ENCODE measurements at places on chromosomes 13 and 19.

- peak; percentile 41 for DNase-seq
Measured at GRCh38 chr13:20799726-20800416, 26.1 kb upstream of the EEF1AKMT1 start.

GRCh38 chr19:50629801-50630200 lies 9.9 kb downstream of the SYT3 start:
- no peak for DNase-seq

GRCh38 chr13:33846303-33847062 lies 28.5 kb downstream of the RFC3 start:
- no peak for DNase-seq

- DNase-seq, result no peak
Measured at GRCh38 chr13:21282065-21282464, 105.6 kb downstream of the MRPL57 start.

DNA sequence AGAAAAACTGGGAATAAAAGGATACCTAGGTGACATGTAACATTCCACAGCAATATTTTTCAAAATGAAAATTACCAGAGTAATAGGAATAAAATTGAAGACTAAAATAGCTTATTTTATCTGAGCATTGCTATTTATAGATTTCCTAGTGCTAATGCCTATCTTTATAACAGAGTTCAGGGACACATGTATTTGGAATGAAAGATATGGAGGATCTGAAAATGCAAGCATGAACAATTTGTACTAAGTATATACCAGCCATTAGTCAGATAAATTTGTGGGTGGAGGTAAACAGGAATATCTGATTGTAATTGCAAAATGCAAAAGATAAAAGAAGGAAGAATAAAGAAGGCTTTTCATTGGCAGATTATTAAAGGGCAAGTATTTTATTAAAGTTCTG lies 345.9 kb downstream of the GPC5 start:
- DNase-seq, result no peak

GRCh38 chr13:27446986-27447583 lies 3.3 kb downstream of the MTIF3 start:
- no peak for DNase-seq

GRCh38 chr13:41709511-41709910 lies 251.4 kb downstream of the VWA8 start:
- no peak for DNase-seq

GRCh38 chr13:111216166-111216960 lies 101.3 kb downstream of the ARHGEF7 start:
- DNase-seq, result peak; percentile 30

DNA sequence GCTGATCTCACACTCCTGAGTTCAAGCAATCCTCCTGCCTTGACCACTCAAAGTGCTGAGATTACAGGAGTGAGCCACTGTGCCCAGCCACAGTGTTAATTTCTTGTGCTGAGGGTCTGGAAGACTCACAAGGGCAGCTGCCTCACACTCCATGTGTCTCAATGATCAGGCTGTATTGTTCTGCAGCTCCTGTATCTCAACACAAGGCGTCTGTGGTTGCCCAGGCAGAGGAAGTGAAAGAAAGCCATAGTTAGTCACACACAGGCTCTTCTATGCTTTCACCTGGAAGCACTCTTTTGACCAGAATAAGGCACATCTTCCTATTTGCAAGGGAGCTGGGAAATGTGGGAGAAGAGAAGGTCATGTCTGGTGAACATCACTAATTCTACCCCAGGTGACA lies 107.3 kb upstream of the ZNF507 start:
- no peak for DNase-seq

DNA sequence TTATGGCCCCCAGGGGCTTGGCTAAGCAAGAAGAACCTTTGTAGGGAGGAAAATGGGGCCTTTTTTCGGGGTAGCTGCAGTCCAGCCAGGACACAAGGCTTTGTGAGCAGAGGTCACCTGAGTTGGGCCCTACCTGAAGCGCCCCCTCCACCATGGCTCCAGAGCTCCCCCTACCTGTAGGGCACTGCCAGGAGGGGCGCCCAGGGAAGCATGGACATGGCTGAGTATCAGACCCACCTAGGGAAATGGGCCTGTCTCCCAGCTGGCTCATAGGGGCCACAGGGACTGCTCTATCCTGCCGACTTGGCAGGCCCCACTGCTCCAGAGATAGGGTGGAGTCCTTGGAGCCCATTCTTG lies 9.0 kb upstream of the CEBPA start:
- no peak for DNase-seq

DNA sequence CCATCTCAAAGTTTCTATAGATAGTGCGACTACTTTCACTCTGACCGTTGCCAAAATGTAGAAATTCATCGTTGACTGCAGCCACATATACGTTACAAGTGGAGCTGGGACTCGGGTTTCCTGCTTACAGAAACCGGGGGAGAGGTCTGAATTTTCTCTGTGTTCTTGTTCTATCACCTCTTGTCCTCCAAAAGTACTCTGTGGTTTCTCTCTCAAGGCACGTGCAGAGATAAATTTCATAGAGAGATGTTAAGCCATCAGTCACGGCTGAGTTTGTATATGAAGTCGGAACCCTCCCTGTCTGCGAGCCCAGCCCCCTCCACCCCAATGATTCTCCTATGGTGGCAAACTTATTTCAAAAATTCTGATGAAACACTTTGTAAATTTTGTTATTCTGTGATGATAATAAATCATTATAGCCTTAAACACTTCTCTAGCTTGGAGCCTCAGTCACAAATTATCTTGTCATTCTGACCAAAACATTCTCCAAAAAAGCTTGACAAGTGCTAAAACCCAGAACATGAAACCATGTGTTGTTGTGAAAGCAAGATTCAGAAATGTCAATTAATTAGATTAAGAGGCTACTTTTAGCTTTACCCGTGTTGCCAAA lies 87.5 kb downstream of the TSHZ3 start:
- DNase-seq, result no peak

- peak; percentile 86 for DNase-seq
Measured at GRCh38 chr19:13277104-13277809, 127.0 kb downstream of the IER2 start.

DNA sequence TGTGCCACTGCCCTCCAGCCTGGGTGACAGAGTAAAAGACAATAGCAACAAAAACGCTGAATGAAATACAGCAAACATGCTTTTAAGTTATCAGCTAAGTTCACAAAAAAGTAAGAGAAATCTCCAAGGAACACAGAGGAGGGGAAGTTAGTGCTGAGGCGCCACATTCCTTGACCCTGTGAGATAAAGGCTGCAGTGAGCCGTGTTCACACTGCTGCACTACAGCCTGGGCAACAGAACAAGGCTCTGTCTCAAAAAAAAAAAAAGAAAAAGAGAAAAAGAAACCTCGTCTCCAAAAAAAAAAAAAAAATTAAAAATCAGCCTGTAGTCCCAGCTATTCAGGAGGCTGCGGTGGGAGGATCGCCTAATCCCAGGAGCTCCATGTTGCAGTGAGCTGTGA lies 16.3 kb upstream of the DOCK6 start:
- DNase-seq, result no peak

DNA sequence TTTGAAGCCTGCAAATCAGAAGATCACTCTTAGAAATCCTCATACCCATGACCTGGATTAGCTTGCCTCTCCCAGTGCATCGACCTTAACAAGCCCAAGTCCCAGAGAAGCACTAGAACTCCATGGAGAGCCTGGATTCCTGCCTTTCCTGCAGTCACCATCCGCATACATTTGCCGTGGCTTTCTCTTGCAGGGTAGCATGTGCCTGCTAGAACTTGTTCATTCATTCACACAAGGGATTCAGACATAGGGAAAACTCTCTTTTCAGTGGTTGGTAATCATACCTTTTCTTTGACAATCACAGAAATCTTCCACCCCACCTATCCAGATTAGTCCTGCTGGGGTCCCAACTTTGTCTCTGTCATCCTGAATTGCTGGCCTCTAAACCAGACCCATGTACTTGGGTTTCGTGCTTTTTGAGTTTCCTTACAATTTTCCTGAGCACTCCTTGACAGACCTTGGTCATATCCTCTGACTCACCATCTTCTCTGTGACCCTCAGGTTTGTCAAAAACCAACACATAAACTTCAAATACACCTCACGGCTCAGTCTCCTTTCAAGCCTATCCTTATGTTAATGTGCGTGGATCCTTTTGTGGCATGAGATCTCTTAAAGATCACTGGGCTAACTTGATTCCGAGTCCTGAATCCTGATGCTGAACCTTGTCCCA lies 355.0 kb downstream of the MYO16 start:
- no peak for DNase-seq

GRCh38 chr19:5679289-5680083 lies 830 bp downstream of the MICOS13 start:
- no peak for DNase-seq

DNA sequence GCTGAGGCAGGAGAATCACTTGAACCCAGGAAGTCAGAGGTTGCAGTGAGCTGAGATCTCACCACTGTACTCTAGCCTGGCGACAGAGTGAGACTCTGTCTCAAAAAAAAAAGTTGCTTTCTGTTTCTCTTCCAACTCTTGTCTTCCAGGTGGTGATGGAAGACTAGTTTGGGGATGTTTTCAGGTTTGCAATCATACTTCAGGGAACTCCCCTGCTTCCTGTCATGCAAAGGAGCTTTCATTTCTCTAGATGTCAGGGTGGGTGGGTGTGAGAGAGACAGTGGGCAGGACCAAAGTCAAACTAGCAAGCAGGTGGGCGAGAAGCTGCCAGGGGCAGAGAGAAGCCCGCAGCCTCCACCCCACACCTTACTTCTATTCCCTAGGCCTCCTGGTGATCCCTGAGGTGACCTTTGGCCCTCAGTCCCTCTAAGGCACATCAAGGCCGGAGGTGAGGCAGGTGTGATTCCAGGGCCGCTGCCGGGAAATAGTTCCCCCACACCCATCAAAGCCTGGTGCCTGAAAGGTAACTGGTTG lies 25.7 kb downstream of the CCNE1 start:
- no peak for DNase-seq

- DNase-seq, result no peak
Measured at GRCh38 chr13:73288596-73288995, 229.8 kb downstream of the KLF5 start.

GRCh38 chr13:42485272-42485671 lies 88.7 kb upstream of the TNFSF11 start:
- peak; percentile 84 for DNase-seq

DNA sequence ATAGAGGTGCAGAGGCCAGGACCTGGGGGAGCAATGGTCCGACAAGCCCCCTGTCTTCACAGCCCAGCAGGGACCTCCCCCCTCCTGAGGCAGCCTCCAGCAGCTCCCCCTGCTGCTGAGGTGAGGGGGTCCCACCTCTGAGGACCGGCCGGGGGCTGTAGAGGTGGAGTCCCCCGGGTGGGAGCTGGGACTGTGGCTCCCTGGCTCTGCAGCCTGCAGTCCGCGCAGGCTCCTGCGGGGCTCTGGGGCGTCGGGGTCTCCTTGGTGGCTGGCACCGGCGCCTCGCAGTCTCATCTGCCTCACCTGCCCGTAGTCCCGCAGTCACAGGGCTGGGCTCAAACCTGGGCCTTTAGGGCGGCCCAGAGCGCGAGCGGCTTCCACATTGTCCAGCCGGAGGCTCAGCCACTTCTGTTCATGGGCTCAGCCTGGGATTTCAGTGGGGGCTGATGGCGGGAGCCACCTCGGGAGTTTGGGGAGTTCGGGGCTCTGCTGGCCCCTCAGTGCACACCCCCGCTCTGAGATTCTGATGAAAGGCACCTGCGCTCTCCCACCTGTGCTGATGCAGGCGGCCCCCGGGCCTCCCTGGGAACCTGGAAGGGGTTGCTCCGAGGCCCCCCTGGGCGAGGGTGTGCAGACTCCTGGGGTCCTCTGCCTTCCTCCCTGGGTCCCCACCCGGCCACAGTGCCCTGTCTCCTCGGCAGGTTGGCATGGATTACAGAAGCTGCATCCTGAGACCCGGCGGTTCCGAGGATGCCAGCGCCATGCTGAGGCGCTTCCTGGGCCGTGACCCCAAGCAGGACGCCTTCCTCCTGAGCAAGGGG lies 7.0 kb upstream of the ZNF554 start:
- no peak for DNase-seq

GRCh38 chr19:30648866-30649862 lies 277.0 kb downstream of the ZNF536 start:
- DNase-seq, result no peak

DNA sequence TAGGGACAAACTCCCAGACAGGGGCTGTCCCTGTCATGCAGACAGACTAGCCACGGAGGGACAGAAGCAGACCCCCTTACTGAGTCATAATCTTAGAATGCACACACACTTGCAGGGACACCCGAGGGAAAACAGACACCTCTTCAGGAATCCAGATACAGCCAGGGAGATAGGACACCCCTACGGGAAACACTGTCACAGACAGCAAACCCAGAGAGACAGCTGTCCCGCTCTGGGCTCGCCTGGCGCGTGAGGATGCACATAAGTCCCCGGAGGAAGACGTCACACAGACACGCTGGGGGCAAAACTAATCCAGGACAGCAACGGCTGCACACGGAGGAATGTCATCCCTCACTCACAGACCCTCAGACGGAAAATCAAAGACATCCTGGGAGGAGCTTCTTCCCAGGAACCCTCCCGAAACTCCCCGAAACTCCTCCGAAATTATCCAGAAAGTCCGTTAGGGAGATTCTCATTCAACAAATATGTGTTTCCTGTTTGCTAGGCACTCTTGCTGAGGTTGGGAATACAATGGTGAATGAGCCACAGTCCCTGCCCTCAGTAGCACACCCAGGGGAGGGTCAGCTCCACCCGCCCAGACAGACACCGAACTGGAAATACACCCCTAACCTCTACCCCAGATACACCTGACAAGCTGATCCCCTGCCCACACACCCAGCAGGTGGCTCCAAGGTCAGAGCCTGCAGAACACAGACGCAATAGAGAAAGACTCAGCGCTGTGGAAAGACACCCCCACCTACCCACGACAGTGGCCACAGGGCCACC lies 15.2 kb upstream of the TOMM40 start:
- DNase-seq, result no peak

DNA sequence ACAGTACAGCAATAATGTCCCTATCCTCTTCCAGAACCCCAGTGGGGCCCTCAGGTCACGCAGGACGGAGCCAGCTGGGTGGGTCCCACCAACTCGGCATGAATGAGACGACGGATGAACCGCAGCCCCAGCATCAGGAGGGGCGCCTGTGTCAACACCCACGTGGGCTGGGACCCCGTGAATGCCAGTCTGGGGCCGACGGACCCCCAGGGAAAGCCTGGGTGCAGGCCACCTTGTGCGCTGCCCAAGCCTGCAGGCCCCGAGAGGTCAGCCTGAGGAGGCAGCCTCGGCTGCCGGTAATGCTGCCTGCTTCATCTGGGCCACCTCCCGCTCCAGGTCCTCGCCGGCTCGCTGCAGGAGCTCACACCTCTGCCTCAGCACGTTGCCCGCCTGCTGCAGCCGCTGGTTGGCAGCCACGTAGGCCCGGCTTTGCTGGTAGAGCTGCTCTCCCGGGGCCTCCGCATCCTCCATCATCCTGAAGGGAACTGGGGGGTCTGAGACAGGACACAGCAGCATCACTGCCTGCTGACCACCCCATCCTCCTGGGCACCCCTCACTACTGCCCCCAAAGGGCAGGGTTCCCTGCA lies 4.2 kb downstream of the C19orf25 start:
- no peak for DNase-seq

All from MCF 10A (cell line).